ENCODE measurements at places on chromosomes 11 and 22.
A peak's percentile ranks its signal among the peaks of the same experiment; 100 is the strongest.

DNA sequence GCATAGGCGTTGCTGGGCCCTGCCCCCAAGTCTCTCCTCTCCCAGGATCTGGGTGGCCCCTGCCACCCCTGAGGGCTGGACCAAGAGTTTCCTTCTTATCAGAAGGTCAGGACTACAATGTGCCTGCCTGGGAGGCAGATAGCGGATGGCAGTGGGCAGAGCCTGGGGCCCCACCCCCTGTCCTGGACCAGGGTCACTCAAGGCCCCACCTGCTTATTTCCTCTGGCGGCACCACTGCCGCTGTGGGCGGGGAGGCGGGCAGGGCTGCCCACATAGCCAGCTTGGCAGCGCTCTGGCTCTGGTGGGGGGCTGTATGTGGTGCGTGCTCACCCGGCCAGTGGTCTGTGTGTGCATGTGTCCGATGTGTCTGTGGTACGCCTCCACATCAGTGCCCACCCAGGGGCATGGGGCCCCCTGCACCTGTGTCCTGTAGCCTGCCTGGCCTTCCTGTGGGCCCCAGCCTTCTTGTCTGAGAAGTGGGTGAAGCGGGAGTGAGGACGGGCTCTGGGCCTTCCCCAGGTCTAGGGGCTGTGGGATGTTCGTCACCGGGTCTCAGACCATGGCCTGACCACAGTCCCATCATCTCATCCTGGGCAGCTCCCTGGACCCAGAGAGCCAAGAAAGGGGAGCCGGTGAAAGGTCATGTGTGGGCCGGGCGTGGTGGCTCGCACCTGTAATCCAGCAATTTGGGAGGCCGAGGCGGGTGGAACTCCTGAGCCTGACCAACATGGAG is 3.0 kb downstream of the GAS2L1 start:
- DNase-seq, result no peak

DNA sequence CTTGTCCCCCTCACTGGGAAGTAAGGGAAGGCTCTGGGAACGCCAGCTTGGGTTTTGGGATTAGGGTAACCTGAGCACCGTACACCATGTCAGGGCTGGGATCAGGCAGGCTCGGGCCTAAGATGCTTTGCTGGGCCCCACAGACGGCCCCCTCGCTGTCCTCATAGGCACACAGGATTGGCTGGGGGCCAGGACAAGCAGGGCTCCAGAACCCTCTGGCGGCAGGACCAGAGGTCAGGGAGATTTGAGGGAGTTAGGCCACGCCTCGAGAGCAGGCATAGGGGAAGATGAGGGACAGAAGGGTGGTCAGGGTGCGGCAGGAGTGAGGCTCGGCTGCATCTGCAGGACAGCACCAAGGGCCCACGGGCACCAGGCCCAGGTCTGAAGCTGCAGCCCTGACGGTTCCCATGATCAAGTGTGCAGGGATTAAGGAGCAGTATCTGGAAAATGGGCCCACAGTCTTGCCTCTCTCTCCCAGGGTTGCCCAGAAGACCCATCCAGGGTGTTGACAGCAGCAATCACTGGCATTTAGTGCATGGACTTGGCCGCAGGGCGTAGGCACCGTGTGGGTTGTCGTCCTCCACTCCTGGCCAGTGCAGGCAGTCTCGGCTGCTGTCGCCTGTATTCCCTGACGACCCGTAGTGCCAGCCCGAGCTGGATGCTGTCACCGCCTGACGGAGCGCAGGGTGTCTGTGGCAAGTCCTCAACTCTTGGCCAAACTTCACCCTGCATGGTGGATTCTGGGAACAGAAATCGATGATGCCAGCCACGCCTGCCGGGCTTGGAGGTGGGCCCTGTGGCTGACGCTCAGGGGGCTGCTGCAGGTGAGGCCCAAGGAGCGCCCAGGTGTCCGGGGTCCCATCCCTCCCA is 15.7 kb upstream of the GNB1L start:
- peak; percentile 45 for DNase-seq

DNA sequence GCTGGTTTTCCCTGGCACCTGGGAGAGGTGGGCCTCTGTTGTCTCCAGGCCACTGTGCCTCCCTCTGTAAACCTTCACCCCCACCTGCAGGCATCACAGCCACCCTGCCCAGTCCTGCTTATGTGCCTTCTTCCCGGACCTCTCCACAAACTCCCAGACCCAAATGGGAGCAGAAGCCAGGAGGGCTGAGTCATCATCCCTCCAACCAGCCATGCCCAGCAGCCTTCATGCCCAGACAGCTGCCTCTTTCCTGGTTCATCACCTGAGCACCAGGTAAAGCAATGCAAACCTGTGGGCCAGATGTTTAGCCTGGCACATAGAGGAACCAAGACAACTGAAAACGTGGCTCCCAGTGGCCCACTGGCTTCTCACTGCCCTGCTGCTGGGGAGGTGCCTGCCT is 2.1 kb upstream of the TMPRSS4 start:
- DNase-seq, result peak; percentile 46

DNA sequence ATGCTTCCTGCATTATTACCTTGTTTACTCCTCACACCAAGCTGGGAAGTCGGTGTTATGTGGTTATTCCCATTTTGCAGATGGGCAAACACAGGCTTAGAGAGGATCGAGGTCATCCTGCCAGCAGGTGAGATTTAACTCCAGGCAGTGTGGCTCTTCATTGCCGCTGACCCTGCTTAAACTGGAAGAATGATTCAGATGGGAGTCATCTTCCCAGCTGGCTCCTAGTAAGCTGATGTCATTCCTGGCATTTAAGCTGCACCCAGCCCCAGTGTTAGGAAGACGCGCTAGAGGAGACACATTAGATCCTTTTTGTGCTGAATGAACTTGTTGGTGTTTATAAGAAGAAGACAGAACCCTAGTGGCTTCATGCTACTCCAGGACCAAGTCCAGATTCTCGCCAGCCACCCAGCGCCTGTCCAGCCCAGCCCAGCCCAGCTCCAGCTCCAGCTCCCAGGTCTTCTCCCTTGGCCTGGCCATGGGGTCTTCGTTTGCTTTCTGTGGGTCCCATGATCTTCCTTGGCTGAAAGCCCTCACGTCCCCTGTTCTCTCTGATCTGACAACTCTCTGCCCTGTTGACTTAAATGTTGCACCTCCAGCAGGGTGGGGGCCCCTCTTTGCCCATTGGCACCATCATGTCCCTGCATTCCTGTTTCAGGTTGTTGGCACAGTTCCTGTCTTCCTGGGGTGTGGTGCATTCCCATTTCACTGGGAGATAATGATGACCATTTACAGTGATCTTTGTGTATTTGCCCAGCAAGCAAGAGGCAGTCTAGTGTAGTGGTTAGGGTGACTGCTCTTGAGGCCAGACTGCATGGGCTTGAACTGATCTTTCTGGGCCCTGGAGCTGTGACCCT is 13.6 kb downstream of the PARVB start:
- DNase-seq, result no peak

DNA sequence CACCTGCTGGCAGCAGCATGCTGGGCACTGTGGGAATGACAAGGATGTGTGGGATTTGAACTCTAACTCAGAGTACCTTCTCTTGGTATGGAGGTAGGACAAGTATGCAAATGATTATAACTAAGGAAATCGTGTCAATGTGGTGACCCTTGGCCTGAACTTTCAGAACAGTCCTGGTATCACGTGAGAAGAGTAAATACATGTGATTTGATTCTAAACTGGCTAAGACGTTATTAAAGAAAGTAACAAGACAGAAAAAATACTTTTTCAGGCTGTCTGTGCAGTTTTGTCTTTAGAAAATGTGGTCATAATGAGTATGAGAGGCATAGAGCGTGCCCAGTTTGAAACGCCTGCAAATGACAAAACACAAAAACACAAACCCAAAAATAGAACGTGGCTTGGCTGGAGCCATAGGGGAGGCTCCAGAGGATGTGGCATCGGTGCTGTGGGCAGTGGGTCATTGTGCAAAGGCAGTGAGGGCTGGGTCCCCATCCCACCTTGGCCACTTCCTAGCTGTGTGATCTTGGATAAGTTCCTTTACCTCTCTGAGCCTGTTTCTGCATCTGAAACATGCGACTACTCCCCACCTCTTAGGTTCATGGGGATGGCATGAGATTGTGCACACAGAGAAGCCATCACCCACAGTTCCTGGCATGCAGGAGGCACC is 18.4 kb upstream of the IL2RB start:
- DNase-seq, result peak; percentile 59

DNA sequence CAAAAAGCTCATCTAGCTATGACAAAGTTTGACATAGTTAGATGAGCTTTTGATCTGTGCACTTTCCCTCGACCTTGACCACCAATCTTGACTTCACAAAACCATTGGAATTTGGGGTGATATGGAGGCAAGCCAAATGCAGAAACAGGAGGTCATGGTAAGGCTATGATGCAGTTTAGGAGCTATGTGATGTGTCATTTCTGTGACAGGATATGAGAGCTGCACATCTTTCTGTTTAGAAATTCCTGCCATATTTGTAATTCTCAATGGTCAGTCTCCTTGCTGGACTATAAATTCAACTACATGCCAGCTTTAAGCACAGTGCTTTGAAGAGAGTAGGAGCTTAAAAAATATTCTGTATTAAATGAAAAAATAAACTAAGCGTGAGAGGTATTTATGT is 12.9 kb downstream of the OR51B6 start:
- DNase-seq, result no peak

DNA sequence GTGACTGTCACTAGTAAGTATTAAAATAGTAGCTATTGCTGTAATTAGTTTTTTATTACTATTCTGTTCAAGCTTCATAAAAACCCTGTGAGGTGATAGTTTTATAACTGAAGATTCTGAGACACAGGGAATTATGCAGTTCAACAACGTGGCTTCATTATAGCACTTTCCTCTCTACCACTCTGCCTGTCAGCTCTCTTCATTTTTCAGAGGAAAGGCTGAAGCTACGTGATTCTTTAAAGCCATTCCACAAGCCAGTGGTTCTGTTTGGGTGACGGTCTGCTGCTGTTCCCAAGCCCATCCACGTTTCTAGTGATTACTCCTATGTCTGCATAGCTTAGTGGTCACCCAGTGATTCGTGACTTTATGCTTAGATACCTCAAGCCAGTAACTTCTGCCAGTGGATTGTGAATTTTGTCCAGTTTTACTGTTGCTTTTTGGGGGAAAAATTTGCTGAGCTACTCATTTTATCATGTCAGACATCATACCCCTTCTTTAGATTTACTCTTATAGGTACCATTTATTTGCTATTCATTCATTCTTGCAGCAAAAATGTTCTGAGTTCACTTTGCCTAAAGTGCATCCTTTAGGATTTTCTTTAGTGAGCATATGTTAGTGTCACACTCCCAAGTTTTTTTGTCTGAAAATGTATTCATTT is 59.8 kb downstream of the UVRAG start:
- no peak for DNase-seq

GRCh38 chr22:48277868-48278581 is 1515.6 kb downstream of the TBC1D22A start:
- no peak for DNase-seq

GRCh38 chr11:70270877-70271648 is 573 bp downstream of the PPFIA1 start:
- DNase-seq, result no peak
